ENCODE measurements at places on chromosomes 2 and 18.

DNA sequence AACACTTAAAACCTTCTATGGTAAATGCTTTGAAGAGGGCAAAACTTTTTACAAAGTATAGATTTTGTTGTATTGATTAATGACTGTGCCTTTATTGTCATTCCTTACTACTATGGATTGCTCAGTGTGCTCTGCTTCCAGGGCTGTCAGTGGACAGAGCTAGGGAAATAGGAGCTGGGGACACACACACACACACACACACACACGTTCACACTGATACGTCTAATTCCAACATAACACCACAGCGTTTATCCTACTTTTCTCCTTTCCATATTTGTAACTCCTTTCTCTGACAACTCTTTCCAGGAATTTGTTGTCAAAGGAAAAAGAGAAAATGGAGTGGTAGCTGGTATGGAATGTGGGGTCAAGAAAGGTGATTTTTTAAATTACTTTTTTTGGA is 21.8 kb downstream of the WDR7 start:
- no peak for DNase-seq

DNA sequence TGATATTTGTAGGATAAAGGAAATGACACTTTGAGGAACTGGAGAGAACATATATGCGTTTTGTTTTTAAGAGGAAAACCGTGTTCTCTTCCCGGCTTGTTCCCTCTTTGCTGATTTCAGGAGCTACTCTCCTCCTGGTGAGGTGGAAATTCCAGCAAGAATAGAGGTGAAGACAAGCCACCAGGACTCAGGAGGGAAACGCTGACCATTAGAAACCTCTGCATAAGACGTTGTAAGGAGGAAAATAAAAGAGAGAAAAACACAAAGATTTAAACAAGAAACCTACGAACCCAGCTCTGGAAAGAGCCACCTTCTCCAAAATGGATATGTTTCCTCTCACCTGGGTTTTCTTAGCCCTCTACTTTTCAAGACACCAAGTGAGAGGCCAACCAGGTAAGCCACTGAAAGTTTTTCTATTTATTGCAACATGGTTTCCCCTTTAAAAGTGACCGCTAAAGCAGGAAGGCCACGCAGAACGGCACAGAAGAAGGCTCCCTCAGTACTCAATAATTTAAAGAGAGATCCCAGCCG is 735 bp downstream of the NRP2 start:
- DNase-seq: no peak

GRCh38 chr2:238642973-238643372 is 204.9 kb upstream of the TWIST2 start:
- no peak for DNase-seq

- DNase-seq: no peak
Measured at GRCh38 chr2:100237770-100238169, 84.5 kb downstream of the LONRF2 start.

GRCh38 chr2:152348388-152348787 is 13.4 kb downstream of the FMNL2 start:
- DNase-seq: no peak

DNA sequence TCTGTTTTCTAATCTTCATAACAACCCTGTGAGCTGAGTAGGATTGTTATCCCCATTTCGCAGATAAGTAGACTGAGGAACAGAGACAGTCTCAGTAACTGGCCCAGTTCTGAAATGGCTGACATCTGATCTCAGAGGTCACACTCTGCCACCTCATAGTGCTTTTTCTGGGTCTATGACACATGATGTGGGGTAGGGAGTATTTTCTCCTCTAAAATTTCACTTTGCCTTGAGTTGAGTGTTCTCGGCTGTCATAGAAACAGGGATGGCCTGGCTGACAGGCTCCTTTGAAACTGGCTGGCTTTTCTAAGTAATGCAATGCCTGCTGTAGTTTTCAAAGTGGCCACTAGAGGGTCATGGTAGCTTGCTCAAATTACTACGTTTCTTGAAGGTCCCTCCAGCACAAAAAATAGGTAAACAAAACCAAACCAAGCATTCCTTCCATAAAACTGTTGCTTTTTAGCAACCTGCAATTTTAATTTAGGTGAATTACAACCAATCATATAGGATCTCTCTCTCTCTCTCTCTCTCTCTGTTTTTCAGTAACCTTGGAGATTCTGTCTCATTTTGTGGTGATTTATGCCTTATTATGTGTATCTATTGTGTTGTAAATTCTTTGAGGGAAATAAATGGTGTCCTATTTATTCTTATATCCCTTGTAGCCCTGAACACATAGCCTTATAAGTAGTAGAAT is 84.2 kb upstream of the TTN start:
- peak; percentile 28 for DNase-seq
